ENCODE measurements at places on chromosomes 3 and 15.

GRCh38 chr3:171936191-171936841 is 93.2 kb downstream of the TMEM212 start:
- no peak overlapping the region for H3K4me3 ChIP-seq
- no peak overlapping the region for H3K27ac ChIP-seq
- H3K36me3 ChIP-seq, result no peaks in the 10 kb centered on the region
- peaks cover 47% of the 10 kb centered on the region for H3K4me1 ChIP-seq
- H3K27me3 ChIP-seq, result peaks cover 7% of the 10 kb centered on the region
- DNase-seq, result no peak

DNA sequence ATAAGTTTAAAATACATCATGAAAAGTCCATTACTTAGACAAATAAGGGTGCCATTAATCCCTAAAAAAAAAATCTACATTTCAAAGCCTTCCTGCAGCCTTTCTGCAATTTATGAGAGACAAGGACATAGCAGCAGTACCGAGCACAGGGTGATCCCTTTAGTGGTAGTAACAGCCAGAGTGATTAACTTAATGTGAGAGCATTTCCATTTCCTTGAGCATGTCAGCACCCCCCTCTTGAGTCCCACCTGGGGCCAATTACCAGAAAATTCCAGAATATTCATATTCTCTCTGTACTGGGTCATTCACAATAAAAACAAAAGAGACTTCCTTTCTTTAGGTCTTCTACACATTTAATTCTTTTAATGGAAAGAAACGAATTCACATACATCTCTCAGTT is 546.9 kb upstream of the CCDC54 start:
- H3K4me3 ChIP-seq, result no peak overlapping the region
- DNase-seq, result no peak
- peaks cover 5% of the 10 kb centered on the region for H3K4me1 ChIP-seq
- no peak overlapping the region for H3K27ac ChIP-seq

DNA sequence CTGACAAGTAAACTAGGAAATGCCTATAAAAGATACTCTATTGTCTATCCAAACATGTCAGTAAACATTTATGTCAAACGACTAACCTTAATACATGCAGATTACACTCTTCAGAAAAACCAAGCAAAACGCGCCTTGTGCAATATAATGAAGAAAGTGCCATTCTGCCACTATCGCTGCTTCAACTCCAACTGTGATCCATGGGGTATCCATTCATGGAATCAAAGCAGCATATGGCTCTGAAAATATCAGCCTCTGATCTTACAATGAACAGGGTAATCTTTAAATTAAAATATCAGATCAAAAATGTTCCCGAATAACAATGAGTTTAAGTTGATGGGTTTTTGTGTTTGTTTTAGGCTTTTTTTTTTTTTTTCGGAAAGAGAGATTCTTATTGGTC is 105.5 kb upstream of the SETMAR start:
- H3K4me3 ChIP-seq, result no peak overlapping the region
- H3K27me3 ChIP-seq, result no peaks in the 10 kb centered on the region
- no peaks in the 10 kb centered on the region for H3K4me1 ChIP-seq
- H3K36me3 ChIP-seq, result no peaks in the 10 kb centered on the region

DNA sequence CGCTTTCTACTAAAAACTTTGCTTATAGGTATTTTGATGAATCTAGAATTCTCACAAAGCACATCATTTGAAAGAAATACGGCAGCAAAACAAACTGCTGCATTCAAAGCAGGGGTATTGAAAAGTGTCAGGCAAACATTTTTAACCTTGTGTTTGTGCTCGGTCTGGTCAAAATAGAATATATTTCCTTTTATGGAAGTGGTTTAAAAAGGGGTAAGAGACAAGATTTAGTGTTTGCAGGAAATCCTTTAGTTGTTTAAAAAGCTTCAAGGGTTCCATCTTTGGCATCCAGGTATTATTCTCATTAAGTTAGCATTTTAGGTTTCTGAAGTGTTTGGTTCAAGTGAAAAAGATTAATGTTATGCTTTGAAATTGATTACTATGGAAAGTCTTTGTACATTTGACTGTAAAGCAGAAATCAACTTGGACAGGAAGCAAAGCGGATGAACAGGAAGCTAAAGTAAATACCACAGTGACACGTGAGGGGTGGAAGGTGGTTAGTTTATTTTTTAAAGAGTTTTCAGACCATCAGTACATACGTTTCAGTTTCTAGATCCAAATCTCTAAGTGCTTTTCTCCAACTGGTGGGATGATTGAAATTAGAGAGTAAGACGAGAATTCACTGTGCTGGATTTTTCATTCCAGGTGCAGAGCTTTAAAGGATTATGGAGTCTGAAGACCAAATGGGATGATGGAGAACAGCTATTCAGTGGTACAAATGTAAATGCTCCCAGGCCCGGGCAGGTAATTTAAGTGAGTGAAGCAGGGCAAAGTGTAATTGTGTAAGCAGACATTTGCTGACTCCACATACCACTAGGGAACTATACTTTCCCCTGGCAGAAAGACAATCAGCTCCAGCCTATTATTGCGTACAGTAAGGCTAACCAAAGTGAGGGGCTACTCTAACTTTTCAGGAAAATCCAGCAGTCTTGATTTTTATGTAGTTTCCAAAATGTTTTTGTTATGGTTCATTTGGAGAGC is 341.8 kb upstream of the TBL1XR1 start:
- H3K27me3 ChIP-seq, result peaks cover 4% of the 10 kb centered on the region
- H3K27ac ChIP-seq, result peak overlapping the region; percentile 37

DNA sequence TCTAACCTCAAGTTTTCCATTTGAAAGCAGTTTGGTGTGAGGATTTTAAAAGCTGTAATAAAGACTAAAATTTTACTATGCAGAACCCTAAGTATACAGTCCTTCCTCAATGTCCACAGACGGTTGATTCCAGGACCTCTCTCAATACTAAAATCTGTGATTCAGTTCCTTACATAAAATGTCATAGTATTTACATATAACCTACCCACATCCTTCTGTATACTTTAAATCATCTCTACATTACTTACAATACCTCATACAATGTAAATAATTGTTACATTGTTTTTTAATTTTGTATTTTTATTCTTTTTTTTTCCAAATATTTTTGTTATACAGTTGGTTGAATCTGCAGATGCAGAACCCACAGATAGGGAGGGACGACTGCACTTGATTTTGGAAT is 2.8 kb upstream of the TOPAZ1 start:
- no peaks in the 10 kb centered on the region for H3K36me3 ChIP-seq
- no peak overlapping the region for H3K4me3 ChIP-seq
- DNase-seq, result no peak
- H3K27me3 ChIP-seq, result peaks cover 9% of the 10 kb centered on the region
- H3K4me1 ChIP-seq, result peaks cover 19% of the 10 kb centered on the region

DNA sequence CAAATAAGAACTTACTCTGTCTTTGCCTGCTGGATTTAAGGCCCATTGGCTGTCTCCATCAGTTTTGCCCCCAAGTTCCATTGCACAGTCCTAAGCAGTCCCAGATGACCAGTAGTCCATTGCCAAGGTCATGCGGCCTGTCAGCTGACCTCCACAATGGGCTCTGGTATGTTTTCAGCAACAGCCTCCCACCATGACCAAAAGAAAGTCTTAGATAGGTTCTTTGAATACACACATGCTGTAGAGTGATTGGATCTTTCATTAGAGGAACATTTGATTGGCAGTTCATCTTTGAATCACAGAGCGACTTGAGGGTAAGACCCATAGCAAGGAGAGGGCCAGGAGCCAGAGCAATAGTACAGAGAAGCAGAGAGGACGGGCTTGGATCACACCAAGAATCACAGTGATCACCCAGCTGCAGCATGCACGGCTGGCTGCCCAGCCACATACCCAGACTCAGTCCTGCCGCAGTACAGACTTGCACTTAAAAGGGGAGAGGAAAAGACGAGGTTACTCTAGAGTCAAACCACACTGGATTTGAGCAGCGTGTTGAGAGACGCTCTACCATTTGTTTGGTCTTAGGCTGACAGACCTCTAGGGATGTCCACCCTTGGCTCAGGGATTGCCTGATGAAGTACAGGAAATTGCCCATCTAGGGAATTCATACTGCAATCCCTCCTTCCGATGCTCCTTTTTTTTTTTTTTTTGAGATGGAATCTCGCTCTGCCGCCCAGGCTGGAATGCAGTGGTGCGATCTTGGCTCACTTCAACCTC is 50.4 kb downstream of the APH1B start:
- peaks cover 25% of the 10 kb centered on the region for H3K36me3 ChIP-seq
- H3K4me3 ChIP-seq, result no peak overlapping the region
- no peak overlapping the region for H3K27ac ChIP-seq
- H3K27me3 ChIP-seq, result no peaks in the 10 kb centered on the region
- H3K4me1 ChIP-seq, result peaks cover 47% of the 10 kb centered on the region
- peak; percentile 16 for DNase-seq

- DNase-seq, result no peak
- H3K4me1 ChIP-seq, result peaks cover 41% of the 10 kb centered on the region
- H3K36me3 ChIP-seq, result peaks cover 22% of the 10 kb centered on the region
These were observed 679 bp upstream of the MYD88 start for GRCh38 chr3:38137615-38138348.

DNA sequence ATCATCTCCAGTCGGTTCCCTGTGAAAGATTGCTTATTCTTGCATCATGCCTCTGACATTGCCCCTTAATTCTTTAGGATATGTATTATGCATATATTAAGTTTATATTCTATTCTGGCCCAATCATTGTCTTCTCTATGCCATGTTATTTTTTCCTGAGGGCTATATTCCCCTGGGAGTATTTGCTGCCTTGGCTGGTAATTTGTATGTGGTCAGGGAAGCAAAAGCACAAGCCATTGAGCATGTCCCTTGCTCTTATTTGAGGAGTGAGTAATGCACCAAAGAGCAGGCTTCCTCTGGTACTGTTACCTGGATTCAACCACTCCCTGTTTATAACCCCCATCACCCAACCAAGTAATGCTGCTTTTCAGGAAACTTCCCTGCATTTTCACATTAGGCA is 36.3 kb downstream of the STAC start:
- no peak overlapping the region for H3K27ac ChIP-seq
- no peaks in the 10 kb centered on the region for H3K4me1 ChIP-seq
- H3K27me3 ChIP-seq, result no peaks in the 10 kb centered on the region
- H3K36me3 ChIP-seq, result peaks cover 7% of the 10 kb centered on the region
- no peak overlapping the region for H3K4me3 ChIP-seq

DNA sequence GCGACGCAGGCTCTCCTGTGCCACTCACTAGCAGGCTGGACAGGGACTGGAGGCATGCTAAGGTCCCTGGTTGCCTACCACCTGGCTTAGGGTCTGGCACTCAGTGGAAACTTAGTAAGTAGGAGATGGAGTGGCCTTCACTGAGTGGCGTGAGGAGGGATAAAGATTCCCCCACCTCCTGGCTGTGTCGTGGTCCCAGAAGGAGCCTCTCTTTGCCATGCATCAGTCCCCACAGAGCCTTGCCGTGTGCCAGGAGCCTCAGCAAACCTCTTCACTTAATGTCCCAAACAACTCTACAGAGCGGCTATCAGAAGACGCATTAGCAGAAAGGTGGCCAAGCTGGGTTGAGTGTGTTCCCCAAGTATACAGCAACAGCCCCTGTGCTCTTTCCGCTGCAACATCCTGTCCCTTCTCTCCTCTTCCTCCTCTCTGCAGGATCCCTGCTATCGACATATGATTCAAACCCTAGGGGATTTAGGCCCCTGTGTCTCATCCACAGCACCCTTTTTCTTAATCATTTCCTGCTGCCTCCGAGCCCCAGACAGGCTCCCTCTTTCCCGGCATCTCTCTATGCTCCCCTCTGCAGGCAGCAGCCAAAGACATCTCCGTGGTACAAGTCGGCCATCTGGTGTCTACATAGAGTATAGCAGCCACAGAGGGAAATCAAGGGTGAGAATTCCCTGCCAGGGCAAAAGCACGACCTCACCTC is 66.7 kb downstream of the SLC6A1 start:
- no peaks in the 10 kb centered on the region for H3K36me3 ChIP-seq
- H3K27ac ChIP-seq, result no peak overlapping the region
- H3K4me1 ChIP-seq, result no peaks in the 10 kb centered on the region
- peaks cover 50% of the 10 kb centered on the region for H3K27me3 ChIP-seq
- H3K4me3 ChIP-seq, result no peak overlapping the region

DNA sequence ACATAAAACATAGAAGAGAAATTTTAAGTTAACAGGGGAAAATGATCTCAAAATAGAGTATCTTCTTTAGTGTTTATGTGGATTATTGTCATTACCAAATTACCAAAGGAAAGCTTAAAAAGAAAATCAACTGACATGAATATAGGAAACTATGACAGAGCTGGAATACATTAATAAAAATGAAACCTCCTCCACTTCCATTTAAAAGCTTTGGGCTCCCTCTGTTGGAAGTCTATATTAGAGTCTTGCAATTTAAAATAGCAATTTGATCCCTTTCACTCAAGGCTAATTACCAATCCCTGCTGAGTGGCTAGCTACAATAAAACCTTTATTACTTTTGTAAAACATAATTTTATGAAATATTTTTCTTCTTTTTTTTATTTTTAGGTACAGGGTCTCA is 61.4 kb upstream of the IMPG2 start:
- no peak overlapping the region for H3K4me3 ChIP-seq
- peaks cover 22% of the 10 kb centered on the region for H3K36me3 ChIP-seq

DNA sequence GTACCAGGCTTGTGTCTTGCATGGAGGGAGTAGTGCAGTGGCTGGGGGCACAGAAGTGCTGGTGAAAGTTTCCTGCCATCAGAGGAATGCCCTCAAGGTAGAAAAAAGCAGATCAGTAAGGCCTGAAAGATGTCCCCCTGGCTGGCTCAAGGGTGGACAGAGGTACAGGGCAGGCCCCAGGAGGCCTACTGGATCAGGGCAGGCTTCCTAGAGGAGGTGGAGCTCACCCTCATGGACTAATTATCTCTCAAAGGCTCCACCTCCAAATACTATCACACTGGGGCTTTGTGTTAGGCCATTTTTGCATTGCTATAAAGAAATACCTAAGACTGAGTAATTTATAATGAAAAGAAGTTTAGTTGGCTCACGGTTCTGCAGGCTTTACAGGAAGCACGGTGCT is 7.8 kb downstream of the SPSB4 start:
- H3K27me3 ChIP-seq, result peaks cover 6% of the 10 kb centered on the region
- no peak for DNase-seq
- peaks cover 65% of the 10 kb centered on the region for H3K4me1 ChIP-seq
- no peak overlapping the region for H3K27ac ChIP-seq

DNA sequence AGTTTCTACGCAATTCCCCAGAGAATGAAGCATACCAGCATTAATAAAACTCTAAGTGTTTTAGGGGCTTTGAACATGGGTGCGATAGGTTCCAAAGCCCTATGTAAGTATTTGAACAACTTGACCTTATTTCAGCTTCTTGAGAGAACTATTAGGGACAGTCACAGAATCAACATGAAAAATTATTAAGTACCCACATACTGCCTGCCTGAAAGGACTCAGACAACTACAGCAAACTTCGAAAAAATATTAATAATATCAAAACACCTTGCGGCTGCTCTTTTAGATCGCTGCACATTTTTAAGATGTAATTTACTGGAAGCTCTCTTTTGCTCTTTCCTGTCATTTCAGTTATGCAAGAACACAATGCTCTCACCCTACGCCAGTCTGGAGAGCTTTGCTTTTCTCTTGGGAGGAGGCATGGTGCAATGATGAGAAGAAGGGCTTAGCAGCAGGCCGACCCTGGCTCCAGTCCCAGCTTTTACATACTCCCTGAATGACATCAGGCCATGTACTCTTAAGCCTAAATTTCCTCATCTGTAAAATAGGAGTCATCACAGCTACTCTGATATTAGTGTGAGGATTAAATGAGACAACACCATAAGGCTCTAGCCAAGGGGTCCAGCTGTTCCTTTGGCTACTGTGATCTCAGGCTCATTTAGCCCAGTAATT is 640.7 kb downstream of the FHIT start:
- H3K36me3 ChIP-seq, result no peaks in the 10 kb centered on the region
- H3K27ac ChIP-seq, result no peak overlapping the region
- H3K27me3 ChIP-seq, result peaks cover 2% of the 10 kb centered on the region

- H3K27me3 ChIP-seq, result no peaks in the 10 kb centered on the region
- H3K4me1 ChIP-seq, result peaks cover 10% of the 10 kb centered on the region
- H3K27ac ChIP-seq, result peak overlapping the region; percentile 3
These were observed 31.8 kb downstream of the IQGAP1 start for GRCh38 chr15:90419738-90420406.
